ENCODE measurements at places on chromosomes 4 and X.

GRCh38 chr4:136784326-136784725 is 748.0 kb downstream of the PCDH18 start:
- DNase-seq: no peak

DNA sequence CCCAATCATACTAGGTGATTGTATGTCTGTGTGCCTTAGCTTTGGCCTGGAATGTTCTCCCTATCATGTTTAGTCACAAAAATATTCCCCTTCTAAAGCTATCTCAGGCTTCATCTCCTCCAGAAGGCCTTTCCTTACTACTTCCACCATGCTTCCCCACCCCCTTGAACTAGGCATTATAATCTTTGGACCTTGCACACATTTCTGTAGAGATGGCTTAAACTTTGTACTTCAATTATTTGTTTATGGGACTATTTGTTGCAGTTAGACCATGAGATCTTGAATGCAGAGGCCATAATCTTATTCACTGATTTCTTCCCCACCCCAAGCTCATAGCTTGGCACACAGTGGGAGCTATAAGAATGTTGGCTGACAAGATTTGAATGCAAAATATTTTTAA is 262.0 kb upstream of the EDA2R start:
- no peak for DNase-seq

DNA sequence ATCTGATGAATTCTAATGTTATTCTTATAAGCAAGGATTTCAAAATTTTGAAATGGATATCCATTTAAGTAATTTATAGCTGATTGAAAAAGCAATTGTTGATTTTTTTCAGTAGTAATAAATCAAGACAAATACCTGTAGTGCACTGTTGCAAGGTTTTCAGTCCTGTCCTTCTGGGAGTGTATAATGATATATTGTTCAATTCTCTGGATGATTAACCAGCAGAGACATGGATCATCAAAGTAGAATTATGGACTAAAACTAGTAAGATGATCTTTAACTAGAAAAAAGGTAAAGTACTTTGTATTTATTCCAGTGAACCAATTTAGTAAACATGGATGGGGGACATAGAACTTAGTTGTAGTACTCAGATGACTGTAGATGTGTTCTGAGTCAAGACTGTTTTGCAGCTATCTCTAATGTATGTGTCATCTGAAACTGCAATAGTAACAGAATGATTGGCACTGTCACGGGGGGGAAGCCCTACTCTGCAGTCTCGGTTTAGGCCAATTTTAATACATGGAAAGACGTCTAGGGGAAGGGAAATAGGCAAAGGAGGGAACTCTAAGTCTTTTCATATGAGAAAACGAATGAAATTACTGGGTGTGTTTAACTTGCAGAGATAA is 121.9 kb downstream of the GLRA3 start:
- no peak for DNase-seq

- peak; percentile 10 for DNase-seq
Measured at GRCh38 chrX:103211012-103211715, 3.7 kb upstream of the BEX4 start.

DNA sequence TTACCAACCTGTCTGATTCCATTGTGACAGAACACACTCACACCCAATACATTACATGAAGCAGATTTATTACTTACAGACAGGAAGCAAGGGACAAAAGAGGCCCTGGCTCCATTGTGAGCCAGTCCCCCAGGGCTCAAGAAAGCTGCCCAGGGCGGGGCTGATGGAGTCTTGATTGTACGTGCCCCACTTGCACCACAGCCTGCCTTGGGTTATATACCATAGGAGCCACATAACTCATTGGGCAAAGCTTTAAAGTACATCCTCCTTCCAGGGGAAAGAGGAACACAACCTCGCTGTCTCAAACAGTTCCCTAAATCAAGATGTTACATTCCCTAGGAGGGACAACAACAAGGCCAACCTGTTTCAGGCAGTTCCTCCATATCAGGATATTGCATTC is 3.4 kb upstream of the ZRSR2 start:
- no peak for DNase-seq

- no peak for DNase-seq
Measured at GRCh38 chrX:10011991-10012390, 44.8 kb downstream of the CLDN34 start.

DNA sequence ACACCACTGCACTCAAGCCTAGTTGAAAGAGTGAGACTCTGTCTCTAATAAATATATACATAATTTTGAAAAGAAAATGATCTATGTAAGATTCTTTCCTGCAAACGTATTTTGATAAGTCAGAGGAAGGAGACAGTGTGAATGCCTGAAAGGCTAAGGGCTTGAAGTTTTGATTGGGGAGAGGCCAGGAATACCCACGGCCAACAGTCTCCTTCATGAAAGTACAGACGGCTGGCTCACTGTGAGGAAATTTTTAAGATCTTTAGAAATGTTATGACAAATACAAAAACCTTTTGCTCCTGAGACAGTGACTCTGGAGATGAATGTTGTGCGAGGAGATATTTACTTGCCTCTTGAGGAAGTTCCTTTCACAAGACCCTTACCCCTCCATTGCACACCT is 111.4 kb upstream of the KLHL13 start:
- no peak for DNase-seq

DNA sequence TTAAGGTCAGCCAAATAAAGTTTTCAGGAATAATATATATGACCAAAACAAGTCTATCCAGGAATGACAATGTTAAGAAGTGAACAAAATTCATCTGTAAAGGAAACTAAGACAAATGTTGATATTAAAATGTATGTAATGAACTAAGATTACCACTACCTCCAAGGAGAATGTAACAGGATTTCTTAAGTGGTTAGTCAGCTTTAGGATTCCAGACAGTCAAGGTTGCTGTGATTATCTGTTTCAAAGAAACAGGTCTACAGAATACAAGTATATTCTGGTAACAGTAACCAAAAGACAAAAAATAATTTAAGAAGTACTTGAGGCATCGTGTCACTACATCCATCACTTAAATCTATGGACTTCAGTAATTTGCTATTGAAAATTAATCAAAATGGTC is 172.8 kb downstream of the SCFD2 start:
- DNase-seq: no peak

GRCh38 chr4:146957237-146957636 is 11.6 kb upstream of the TTC29 start:
- no peak for DNase-seq

GRCh38 chr4:13933191-13933590 is 305.7 kb upstream of the BOD1L1 start:
- no peak for DNase-seq

DNA sequence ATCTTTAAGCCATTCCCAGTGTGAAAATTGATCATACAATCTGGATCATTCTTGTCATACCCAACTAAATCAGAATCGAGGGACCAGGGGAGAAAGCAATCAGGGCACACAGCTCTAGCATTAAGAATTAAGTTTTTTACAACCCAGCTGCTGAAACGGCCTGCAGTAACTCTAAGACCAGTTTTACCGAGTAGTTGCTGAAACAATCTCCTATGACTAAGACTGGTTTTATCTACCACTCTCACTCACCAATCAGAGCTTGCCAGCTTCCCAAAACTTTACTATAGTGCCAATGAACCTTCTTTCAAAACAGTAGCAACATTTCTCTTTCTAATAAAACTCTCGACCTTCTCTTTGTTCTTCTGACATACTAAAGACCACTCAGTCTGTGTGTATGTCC is 2.8 kb upstream of the SAP30 start:
- DNase-seq: no peak

DNA sequence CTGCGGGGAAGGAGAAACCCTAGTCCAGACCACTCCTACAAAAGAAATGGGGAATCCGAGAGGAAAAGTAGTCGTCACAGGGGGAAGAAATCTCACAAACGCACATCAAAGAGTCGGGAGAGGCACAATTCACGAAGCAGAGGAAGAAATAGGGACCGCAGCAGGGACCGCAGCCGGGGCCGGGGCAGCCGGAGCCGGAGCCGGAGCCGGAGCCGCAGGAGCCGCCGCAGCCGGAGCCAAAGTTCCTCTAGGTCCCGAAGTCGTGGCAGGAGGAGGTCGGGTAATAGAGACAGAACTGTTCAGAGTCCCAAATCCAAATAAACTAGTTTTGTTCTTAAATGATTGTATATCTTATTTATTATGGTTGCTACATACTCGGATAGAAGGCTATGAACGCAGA is 31.7 kb downstream of the AP1S2 start:
- no peak for DNase-seq

GRCh38 chr4:152038238-152038637 is 277.4 kb upstream of the GATB start:
- no peak for DNase-seq

GRCh38 chrX:23883737-23884354 is 23.9 kb downstream of the APOO start:
- peak; percentile 66 for DNase-seq

DNA sequence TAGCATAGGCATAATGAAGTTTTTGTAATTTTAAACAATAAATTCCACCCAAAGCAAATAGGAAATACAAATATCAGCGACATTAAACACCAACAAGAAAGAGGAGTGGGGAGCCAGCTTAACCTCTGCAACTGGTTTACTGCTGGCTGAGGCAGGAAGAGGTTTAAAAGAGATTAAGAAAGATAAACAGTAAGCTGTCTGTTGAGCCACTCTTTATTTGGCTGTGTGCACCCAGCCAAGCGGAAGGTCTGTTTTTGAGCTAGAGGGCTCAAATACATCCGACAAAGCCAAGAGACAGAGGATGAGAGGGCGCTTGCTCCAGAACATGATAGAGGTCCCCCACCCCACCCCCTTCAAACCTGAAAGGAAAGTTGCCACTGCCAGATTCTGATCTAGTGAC is 191.4 kb downstream of the MGST2 start:
- no peak for DNase-seq

GRCh38 chr4:37481547-37482122 is 204.5 kb downstream of the RELL1 start:
- no peak for DNase-seq

DNA sequence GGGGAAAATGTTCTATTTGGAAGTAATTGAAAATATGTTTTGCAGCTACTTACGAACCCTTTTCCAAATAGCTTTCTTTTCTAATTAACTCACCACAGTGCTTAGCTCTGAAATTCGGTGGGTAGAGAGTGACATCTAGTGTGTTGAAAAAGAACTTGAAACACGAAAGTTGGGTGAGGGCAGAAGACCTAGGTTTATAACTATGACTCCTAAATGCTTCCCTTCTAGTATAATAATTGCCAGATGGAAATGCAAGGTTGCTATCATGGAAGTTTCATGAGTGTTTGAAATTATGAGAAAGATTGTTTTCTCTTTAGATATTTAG is 77.3 kb upstream of the NOCT start:
- DNase-seq: peak; percentile 27

DNA sequence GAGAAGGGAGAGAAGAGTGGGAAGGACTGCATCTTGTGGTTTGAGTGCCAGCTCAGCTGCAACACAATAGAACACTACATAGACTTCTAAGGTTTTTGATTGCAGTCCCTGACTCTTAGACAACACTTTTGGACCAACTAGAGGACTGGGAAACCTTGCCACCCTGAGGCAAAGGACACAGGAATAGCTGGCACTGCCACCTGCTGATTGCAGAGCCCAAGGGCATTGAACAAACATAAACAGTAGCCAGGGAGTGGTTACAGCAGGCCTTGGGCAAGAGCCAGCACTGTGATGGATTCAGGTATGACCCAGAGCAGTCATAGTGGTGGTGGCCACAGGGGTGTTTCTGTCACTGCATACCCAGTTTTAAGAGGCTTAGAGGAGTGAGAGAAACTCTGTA is 72.5 kb upstream of the CXorf51A start:
- DNase-seq: no peak

- DNase-seq: no peak
Measured at GRCh38 chr4:80215449-80216052, 18.2 kb downstream of the PRDM8 start.

DNA sequence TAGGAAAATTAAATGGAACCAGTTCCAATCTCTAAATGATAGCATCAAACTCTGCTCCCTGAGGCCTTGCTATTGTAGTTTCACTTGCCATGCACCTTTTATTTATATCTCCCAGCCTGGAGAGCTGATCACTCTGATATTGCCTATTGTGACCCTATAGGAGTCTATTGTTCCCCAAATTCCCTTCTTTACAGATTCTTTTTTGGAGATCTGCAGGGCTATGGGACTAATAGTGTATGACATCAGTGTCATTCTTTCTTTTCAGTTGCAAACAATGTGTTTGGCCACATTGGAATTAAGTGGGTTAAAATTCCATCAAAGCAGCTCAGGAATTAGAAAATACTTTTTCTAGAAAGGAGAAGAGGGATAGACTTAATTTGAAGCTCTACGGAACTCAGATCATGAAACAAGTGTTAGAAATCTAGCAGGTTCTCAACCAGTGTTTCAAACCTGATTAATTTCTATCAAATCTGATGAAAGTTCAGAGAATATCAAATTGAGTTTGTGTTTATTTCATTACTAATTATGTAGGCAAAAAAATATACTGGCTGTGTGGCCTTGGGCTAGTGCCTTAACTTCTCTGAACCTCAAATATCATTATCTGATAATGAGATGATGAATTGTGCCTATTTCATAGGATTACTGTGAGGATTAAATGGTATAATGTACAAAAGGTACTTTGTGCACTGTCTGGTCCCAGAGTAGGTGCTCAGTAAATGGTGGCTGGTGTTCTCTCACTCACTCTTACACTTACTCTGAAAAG is 71.4 kb downstream of the COL4A6 start:
- no peak for DNase-seq

- no peak for DNase-seq
Measured at GRCh38 chrX:114709406-114709805, 125.5 kb downstream of the HTR2C start.
